Mucosa of descending colon (tissue), 3 donors: ENCODE measurements at places on chromosomes 2 and 18. TPM values are rescaled to one million over a fixed set of nuclear protein-coding genes. Genes with fewer than 3 reads are reported as not detected.

Gene TRABD2A
- total RNA-seq: 132 TPM

Gene RAB6C
- total RNA-seq: 0.17 TPM

Gene GKN2
- total RNA-seq: not detected

Gene NAT8
- total RNA-seq: not detected

Gene GPR45
- total RNA-seq: not detected

Gene SPATA3
- not detected for total RNA-seq

Gene REG3A
- not detected for total RNA-seq

Gene USP14
- total RNA-seq: 25.5 TPM

Gene CD207
- 0.19 TPM for total RNA-seq

Gene SETBP1
- 97.2 TPM for total RNA-seq

Gene ZBTB7C
- 56.6 TPM for total RNA-seq

Gene GNLY
- 6.5 TPM for total RNA-seq

Gene CACNB4
- total RNA-seq: 1.8 TPM

DNA sequence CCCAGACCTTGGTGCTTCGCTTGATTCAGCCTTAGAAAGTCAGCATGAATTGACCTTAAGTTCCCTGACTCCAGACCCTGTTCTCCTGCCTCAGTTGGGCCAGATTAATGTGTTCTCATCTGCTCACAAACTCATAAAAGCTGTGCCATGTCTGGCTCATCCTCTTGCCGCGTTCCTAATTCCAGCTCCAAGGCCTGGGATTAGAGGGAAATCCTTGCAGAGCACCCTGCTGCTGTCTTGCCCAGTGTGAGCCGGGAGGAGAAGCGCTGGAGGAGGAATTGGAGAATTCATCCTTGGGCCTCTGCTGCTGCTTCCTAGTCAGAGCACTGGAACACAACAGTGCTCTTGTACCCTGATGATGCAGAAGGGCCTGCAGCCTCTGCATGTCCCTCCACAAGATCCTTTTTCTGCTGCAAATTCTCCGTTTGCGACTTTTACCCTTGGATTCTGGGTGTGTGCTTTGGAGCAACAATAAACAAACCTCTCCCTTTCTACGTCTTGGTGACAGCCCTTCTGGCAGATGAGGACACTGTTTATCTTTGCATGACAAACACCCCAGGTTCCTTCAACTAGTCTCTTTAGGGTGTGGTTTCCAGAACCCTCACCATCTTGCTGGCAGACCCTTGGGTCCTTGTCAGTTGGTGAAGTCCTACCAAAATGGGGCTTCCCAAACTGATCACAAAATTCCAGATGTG is 46.9 kb upstream of the CNGA3 start:
- peak; percentile 66 for DNase-seq

GRCh38 chr2:212953170-212953920 is 198.1 kb downstream of the IKZF2 start:
- DNase-seq: no peak

GRCh38 chr18:55775972-55776371 is 188.0 kb upstream of the TCF4 start:
- no peak for DNase-seq

GRCh38 chr18:5539391-5539790 is 4.4 kb downstream of the EPB41L3 start:
- no peak for DNase-seq

- DNase-seq: no peak
Observed at GRCh38 chr2:11629851-11630250, 40.1 kb downstream of the NTSR2 start.

DNA sequence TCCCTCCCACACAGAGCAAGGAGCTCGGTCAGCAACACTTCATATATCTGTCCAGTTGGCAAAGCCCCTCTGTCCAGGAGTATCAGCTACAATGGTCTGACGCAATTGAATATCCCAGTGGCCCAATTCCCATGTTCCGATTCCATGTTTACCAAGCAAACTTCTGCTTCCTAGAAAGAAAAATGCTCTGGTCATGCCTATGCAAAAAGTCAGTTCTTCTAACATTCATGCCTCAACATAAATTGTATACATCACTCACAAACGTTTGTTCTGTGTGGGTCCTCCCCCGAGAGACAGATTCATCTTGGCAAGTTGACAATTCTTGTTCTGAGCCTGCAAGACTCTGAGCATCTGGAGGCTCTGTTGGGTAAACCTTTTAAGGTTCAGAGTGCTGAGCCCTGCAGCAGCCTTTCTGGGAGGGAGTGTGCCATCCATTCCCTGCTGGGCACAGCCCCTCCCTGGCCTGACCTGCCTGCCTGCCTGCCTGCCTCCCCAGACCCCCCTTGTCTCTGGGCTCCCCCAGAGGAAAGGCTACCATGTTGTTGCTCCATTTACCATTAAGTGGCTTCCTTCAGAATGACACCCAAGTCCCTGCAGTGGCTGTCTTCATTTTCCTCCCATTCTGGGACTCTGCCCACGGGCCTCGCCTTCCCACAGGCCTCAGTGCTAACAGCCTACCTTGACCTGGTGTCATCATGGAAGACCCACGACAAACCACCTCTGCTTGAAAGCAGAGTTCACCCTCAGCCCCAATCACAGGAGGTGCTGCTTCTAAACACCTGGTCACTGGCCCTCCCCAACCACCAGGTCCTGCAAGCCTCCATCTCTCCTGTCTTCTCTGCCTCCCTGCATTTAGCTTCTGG is 37.6 kb upstream of the TAF1B start:
- no peak for DNase-seq

- DNase-seq: no peak
Observed at GRCh38 chr18:79819968-79820351, 22.2 kb downstream of the KCNG2 start.

GRCh38 chr18:76989647-76990190 is 142.9 kb downstream of the MBP start:
- DNase-seq: no peak

DNA sequence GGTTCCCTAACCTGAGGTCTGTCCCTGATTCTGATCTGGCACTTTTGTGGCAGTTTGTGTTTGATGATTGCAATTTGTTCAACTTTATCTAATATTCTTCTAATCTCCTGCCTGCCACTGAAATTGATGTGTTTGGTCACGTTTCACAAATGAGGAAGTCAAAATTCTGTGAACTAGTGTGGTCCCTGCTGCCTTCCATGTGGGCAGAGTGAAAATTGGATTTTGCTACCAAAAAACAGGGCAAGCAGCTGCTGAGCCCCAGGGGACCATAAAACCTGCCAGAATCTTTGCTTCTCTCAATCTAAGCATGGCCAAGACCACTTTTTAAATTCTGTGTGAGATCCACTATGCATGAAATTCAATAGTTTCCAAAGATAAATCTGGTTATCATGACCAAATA is 195.5 kb upstream of the CYRIA start:
- no peak for DNase-seq

DNA sequence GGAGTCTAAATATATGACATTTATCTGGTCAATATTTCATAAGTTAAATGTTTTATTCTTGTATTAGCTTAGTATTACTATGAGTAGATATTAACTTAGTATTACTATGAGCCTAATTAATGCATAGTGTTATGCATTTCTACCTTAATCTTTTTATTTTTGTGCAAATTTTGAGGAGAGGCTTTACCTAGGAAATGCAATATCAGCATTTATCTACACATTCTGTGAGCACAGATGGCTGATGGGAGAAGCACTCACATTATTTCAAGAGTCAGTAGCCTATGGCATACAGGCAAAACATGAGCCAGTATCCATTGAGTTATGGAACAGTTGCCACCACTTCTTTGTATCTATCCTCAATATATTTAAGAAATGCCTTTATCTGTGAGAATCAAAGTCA is 404.6 kb upstream of the KCNJ3 start:
- DNase-seq: no peak

- no peak for DNase-seq
Observed at GRCh38 chr2:26537826-26538475, 60.0 kb upstream of the OTOF start.

GRCh38 chr2:121367246-121367900 is 82.4 kb upstream of the TFCP2L1 start:
- DNase-seq: no peak

- DNase-seq: no peak
Observed at GRCh38 chr2:108316033-108316432, 27.3 kb downstream of the SULT1C2 start.

- DNase-seq: no peak
Observed at GRCh38 chr2:239985356-239985755, 39.8 kb downstream of the NDUFA10 start.

GRCh38 chr2:15155959-15156574 is 405.1 kb downstream of the NBAS start:
- no peak for DNase-seq

DNA sequence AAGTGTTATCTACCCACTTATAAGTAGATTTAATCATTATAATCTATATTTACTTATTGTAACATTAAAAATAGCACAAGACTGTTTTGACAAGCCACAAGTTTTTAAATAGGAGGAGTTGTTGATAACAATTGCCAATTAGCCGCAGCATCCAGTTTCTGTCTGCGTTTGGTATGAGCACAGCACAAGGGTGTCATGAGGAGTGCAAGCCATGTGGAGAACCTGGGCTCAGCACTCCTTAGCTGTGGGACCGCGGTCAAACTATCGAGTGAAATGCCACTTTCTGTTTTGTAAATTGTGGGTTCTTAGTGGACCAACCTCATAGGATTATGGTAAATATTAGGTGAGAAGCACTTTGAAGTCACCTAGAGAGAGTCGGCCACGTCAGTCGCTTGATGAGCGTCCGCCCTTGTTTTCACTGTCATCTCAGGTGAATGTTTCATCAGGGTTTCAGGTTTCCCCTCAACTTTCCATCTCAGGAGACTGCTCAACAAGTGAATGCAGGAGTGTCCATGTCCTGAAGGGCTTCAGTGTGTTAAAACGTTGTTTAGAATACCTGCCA is 294.5 kb downstream of the ZNF407 start:
- DNase-seq: no peak

GRCh38 chr2:39567507-39567906 is 98.2 kb upstream of the TMEM178A start:
- DNase-seq: no peak

GRCh38 chr2:18299423-18300212 is 260.8 kb downstream of the RDH14 start:
- DNase-seq: no peak
